ENCODE measurements at places on chromosomes 4 and X.

- no peak for DNase-seq
Measured at GRCh38 chrX:10923466-10923865, 187.7 kb upstream of the HCCS start.

GRCh38 chr4:7646384-7647061, 211.8 kb upstream of the PSAPL1 start:
- no peak for DNase-seq

DNA sequence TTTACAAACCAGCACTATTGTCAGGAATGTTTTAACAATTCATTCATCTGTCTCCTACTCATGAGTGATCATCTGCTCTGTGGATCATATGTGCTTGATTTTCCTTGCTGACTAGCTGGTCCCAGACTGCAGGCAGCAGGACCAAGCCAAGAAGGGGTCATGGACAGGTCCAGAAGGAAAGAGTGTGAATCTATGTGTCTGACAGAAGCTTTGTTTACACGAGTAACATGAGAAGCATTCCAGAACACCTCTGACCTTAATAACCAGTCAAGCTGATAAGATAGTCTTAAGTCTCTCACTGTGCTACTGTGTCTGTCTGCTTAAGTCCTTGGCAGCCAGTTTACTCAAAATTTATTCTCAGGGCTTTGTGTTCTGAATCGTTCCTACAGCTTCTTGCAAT, 39.0 kb downstream of the GUCY1A1 start:
- no peak for DNase-seq

DNA sequence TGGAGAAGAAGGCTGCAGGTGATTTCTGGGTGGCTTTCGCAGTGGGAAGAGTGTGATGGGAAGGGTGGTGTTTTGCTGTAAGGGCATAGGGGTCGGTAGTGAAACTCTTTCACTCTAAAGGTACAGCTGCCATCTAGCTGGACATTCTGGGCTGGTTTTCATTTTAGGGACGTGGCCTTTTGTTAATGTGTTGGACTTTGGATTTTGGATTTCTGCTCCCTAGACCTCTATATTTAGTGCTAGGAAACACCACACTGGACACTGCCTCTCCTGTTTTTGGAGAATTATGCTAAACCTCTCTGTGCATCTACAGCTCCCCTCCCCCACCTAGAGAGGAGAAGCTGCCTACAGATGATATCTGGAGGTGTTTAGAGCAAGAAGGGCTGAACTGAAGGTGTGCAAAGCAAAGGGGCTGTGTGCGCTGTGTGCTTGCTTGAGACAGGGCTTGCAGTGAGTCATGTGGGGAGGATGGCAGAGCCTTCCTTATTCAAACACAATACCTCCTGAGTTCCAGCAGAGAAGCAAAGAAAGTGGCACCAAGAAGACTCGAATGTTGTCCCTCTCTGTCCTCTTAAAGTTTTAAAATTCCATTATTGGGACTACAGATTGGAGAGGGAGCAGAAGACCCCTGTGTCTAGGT, 47.9 kb downstream of the STARD8 start:
- DNase-seq = no peak

GRCh38 chrX:85084770-85085393, 81.2 kb downstream of the APOOL start:
- DNase-seq = no peak

GRCh38 chr4:143347484-143348111, 10.9 kb downstream of the GAB1 start:
- DNase-seq = no peak

DNA sequence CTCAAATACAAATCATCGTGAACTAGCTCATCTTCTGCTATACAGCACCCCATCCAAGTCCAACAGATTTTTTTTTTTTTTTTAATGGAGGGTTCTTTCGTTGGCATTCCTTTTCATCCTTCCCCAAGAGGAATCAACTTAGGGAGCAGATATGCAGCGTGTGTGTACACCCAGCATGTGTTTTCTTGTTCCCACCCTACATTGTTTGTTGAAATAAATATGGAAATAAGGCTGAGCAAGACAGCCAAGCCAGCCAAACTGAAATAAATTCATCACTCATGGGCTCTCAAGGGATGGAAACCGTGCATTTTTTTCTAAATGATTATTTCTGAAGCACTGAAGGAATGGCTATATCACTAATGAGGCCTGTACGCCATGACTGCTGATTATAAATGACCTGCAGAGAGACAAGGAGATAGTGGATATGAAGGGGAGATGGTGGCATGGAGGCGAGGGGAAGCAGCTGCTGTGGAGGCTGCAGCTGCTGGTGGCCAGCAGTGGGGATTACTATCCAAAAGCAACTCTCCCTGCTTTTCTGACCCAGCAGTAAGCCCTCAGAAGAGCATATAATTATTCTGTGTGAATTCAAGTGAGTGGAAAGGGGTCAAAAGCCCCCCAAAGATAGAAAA, 173.9 kb downstream of the MGST2 start:
- DNase-seq = no peak

All from AG04449 (cell line).